ENCODE measurements at places on chromosomes 5 and 9.

GRCh38 chr5:31221001-31221400, 27.5 kb downstream of the CDH6 start:
- no peak for DNase-seq

- no peak for DNase-seq
Measured at GRCh38 chr9:88965473-88965872, 25.8 kb upstream of the S1PR3 start.

DNA sequence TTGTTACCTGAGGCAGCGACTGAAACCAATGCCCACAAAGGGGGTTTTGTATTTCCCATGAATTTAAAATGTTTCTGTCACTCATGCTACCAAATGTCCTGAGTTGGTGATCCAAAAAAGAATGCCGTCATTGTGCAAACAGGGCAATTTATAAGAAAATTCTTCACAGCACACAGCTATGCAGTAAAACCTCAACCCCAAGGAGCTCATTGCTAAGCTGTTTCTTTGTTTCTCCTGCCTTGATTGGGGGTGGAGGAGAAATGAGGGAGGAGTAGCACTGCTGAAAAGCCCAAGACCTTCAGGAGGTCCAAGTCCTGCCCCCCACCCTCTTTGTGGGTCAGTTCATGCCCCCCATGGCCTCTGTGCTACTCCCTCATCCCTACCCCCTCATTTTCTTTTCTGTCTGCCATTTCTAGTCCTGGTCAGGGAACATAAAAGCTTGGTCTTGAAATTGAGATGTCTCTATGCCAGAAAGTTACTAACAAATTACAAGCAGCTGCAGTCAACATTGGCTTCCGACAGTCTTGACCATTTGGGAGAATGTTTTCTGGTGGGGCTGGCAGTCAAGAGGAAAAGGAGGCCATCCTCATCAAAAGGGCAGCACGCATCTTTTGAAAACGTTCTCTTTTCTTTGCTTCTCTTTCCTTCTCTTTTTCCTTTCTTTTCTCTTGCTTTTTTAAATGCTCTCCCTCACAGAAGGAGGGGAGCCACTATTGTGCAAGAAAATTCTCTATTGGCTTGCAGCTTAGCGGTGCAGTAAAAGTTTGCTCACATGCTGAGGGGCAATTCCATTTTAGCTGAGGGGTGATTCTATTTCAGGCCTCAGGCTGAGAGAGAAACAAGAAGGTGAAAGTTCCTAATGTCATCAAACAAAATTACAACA, 133.3 kb downstream of the GCNT1 start:
- DNase-seq = no peak

- no peak for DNase-seq
Measured at GRCh38 chr9:116688806-116689485, 1.8 kb downstream of the TRIM32 start.

DNA sequence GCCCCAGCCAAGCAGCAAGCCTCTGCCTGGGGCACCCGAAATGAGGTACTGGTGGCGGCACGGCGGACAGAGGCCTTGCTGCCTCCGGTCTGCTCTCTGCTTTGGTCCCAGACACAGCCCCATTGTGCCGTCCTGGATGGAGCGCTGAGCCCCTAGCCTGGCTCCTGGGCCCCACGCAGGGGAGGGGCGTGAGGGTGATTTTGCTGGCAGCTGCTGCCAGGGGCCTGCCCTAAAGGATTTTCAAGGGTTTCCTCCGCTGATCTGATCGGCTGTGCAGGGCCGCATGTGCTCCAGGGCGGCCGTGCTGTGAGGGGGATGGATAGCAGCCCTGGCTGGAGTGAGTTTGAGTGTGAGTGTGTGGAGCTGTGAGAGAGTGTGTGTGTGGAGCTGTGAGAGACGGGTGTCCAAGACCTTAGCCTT, 1.3 kb downstream of the GPSM1 start:
- no peak for DNase-seq
